ENCODE measurements at places on chromosomes 2 and 18.

DNA sequence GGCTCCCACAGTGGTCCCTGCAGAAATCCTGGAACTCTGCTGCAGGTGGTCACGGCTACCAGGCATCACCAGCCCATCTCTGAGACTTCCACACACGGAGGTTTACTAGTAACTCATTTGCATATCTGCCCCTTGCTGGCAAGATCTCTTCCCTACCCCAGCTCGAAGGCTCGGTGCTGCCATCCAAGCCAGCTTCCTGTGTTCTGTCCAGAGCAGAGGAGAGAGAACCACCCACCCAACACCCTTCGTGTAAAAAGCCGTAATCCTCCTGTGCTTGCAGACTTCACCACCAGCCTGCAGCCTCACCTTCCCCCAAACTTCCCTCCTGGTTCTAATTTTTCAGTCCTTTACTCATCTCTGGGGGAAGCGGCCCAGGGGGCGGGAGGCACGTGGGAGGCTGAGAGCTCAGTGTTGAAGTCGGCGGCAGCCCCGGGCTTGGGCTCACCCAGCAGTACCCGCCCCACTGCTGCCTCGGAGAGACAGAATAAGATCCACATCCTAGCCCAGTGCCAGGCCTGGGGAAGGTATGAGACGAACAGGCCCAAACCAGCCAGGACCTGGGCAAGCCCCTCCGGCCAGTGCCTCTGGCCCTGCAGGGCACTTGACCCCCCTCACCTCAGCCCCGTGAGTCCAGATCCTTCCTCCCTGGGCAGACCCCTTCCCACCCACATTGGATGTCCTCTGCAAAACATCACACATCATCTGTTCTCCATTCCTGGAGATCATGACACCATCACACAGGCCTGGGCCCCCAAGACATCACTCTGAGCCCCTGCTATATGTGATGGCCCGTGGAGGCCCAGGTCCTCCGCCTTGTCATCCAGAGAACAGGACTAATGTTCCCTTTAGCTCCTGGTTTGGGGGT is 145.8 kb upstream of the ID2 start:
- DNase-seq: no peak

GRCh38 chr2:39522518-39522877 is 85.4 kb upstream of the MAP4K3 start:
- no peak for DNase-seq

DNA sequence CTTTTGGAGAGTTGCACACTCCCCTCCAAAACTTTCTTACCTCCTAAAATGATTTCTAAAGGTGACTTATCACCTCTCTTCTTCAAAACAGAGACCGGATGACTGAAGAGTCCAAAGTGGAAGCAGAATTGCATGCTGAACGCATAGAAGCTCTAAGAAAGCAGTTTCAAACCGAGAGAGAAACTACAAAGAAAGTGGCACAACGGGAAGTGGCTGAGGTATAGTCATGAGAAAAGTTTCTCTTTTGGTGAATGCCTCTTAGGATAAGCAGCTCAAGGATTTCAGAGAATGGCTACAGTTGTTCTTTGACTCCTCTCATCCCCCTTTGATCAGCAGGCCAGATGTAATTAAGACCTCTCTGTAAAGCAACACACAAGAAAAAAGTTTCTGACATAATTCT is 73.6 kb downstream of the GTF3C3 start:
- no peak for DNase-seq

DNA sequence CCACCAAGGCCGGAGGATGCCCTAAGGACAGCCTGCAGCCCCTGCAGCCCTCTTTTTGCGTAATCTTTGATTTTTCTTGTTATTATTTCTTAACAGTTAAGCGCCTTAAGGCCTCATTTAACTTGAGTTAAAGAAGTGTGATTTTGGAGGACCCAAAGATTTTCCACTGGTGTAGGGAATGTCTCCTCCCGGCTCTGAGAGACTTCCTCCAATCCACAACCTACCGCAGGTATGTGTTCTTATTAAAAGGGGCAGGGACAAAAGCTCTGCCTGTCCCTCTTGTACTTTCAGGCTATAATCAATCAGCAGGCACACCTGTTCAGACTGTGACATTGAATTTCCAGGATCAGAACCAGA is 285.1 kb downstream of the PRKCE start:
- no peak for DNase-seq

GRCh38 chr2:99356853-99357252 is 19.7 kb downstream of the EIF5B start:
- DNase-seq: no peak

DNA sequence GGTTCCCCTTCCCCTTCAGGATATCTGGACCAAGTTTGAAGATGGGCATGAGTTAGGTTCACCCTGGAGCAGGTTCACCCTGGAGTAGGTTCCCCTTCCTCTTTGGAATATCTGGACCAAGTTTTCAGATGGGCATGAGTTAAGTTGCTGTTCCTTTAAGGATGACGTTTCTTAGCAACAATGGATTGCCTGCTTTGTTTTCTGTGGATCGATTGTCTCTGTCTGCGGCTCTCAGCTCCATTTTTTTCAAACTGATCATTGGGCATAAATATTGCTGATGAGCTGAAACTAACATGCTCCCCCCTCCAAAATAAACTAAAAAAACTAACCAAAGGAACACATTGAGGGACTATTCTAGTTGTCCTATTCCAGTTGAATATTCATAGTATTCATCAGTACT is 149.5 kb downstream of the SPP2 start:
- no peak for DNase-seq

DNA sequence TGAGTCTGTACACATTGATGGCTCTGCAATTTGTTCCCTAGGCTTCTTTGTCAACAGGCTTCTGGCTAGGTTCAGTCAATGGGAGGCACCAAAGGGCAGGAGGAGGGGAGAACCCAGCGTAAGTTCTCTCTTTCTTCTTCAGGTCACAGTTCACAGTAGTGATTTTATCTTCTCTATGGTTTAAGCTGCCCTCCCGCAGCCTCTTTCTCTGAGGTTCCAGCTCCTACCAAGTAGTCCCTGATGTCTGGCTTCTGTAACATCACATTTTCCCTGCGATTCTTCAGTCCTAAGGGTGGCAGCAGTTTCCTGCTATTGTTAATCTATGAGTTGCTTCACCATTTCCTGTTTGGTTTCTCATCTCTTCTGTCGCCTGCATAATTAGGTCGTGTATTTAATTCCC is 107.4 kb downstream of the CPO start:
- DNase-seq: no peak

DNA sequence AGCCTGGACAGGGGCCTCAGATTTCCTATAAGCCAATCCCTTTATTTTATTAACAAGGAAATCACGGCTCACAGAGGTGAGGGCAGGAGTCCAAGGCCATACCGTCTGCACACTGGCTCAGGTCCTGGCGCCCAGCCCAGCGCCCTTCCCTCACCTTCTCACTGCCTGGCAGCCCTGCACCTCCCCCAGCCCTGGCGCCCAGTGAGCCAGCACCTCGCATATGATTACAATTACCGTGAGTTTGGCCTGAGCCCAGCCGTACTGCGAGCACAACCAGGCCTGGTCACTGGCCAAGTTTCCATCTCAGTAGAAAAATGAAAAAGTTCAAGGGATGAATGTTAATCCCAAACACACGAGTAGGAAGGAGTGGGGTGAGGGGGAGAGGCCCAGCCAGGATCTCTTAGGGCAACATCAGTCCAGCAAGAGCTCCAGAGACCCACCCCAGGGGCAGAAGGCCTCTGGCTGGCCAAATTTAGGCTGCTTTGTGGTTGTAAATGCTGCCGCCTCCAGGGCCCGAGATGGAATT is 68.4 kb downstream of the MCFD2 start:
- DNase-seq: peak; percentile 77
